Amniotic stem cell (primary cell): ENCODE measurements at places on chromosomes 3 and 15.

DNA sequence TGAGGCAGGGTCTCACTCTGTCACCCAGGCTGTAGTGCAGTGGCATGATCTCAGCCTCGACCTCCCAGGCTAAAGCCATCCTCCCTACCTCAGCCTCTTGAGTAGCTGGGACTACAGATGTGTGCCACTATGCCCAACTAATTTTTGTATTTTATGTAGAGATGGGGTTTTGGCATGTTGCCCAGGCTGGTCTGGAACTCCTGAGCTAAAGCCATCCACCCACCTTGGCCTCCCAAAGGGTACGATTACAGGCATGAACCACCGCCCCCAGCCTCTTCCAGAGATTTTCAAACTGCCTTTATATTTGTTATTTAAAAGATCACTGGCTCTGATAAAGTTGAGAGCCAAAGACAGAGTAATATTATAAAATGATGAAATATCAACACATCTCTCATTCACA is 37.3 kb downstream of the BSN start:
- no peak for DNase-seq

- DNase-seq = no peak
Observed at GRCh38 chr15:100881573-100882336, 2.1 kb downstream of the ALDH1A3 start.

GRCh38 chr3:9214599-9214998 is 34.8 kb downstream of the SRGAP3 start:
- no peak for DNase-seq

DNA sequence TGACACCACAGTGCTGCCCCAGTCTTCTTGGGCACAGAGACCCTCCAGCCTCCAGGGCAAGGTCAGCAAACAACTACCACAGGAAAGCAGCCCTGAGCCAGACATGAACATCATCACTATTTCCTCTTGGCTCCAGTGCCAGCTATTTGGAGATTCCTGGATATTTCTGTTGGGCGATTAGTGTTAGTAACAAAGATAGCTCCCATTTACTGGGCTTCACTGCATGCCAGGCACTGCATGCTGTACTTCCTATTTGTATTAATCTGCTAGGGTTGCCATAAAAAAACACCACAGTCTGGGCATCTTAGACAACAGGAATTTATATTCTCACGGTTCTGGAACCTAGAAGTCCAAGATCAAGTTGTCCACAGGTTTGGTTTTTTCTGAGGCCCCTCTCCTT is 255.1 kb upstream of the STT3B start:
- no peak for DNase-seq

GRCh38 chr15:88898736-88899135 is 3.4 kb upstream of the HAPLN3 start:
- no peak for DNase-seq

GRCh38 chr3:149090907-149091306 is 4.6 kb upstream of the HLTF start:
- no peak for DNase-seq

- DNase-seq = no peak
Observed at GRCh38 chr3:38740537-38740936, 75.5 kb downstream of the SCN10A start.

- no peak for DNase-seq
Observed at GRCh38 chr3:48881006-48881405, 17.7 kb downstream of the SLC25A20 start.

DNA sequence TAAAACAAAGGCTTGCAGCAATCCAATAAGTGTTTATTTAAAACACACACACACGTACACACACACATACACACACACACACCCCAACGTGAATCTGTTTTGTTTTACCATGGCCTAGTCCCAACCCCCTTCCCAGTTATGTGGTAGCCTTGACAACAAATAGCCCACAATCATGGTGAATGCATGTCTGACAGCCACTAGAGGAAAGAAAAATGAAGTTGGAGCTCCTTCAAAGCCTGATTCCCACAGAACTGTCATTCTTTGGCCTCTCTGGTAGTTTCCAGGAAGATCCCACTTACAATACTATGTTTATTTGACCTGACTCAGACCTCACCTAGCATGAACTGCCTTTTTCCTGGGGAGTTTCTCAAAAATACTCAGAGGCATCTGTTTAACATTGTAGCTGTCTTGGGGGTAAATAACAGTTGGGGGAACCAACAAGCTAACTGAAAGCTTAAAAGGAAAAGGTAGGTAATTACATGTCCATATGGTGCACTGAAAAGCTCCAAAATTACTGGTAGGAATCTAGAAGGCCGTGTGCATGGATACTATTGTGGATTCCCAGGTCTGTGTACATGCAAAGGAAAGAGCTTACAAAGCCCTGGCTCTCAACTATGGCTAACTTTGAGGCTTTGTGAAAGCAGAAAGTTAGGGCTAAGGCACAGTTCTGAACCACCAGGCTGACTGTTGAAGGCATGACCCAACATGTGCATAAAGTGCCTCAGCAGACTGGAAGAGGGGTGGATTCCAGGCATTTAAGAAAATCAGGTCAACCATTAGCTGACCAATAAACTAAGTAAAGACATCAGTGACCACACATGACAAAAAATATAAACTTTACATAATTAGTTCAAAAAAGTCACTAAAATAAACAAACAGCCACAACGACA is 65.3 kb downstream of the FAIM start:
- DNase-seq = no peak
